ENCODE measurements at places on chromosomes 13 and 19.

- DNase-seq, result no peak
Measured at GRCh38 chr19:5676105-5676771, 4.1 kb downstream of the MICOS13 start.

GRCh38 chr13:101157261-101157660 is 259.0 kb downstream of the NALCN start:
- DNase-seq, result no peak

- DNase-seq, result no peak
Measured at GRCh38 chr13:103898481-103898880, 832.3 kb upstream of the SLC10A2 start.

DNA sequence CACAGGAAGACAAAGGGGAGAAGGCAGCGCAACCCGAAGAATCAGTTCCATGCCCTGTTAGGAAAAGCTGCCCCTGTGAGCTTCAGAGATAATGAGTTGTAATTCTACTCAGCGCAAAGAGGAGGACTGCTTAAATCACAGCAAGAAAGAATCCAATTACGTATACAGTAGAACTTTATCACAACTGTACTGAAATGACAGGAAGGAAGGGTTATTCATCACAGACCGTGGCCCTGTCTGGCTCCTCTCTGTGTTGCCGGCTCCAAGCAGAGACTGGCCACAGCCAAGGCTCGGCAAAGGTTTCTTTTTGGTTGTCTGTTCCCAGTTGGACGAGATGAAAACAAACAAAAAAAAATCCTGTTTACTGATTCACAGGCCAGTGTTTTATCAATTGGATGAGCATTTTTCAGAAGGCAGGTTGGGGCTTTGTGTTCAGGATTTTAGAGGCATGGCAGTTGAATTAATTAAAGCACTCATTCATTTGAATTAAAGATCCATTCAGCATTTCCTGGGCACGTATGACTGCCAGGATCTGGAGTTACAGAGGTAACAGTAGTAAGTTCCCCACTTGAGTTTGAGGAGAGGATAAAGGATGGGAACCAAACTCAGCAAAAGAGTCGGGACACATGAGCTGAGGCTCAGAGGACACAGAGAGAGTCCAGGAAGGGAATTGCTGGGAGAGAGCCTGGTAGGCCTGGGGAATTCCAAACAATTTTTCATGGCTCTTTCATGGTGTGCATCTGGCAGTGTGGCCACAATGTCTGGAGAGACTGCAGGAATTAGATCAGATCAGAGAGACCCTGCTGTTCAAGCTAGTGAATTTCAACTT is 341.0 kb downstream of the DNAJC15 start:
- no peak for DNase-seq

- DNase-seq, result no peak
Measured at GRCh38 chr19:7400815-7401214, 52.1 kb downstream of the ARHGEF18 start.

DNA sequence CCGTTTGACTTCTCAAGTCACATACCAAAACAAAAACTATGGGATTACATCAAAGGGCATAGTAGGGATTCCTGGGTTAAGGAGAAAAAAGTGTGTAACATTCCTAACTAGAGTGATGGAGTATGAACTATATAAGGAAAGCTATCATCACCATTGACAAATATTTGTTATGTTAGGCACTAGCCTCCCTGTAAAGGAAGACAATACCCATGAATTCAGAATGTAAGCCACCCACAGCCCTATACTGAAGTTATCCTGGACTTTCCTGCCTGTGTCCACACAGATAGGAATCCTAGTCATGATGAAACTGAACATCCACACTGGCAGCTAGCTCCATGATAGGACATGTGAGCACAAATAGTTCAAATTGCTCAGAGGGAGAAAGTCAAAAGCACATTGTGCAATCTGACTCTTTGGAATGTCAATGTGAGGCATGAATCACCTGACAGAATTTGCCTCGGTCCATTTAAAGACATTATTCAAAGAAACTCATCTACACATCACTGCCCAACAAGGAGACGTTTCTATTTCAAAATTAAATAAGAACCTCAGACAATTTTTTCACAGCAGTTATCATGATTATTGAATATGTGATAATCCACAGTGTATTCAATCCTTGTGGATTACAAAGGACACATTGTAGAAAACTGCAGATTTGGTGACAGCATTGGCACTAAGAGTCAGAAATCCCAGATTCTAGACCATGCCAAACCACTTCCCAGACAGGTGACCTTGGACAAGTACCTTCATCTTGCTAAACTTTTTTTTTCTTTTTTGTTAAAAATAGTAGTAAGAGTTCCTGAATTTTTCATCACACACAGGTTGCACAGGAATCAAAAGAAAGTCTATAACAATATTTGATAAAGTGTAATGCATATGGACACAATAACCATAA is 529.3 kb downstream of the IRS2 start:
- DNase-seq, result no peak

DNA sequence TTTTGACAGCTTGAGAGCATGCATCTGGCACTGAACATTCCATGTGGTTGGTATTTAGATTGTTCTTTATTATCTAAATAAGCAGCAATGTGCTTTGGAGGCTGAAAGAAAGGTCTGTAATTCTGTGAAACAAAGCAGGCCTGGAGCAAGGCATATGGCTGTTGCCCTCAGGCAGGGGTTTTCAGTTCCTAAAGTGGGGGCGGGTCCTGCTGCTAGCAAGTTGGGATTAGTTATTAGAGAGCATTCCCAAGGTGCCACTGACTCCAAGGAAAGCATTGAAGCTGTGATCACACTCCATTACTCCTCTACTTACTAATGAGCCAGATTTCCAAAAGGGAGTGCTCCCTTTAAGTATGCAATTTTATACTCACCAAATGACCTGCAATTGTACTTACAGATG is 432.2 kb downstream of the OLFM4 start:
- peak; percentile 96 for DNase-seq

- DNase-seq, result no peak
Measured at GRCh38 chr19:39301562-39301961, 5.4 kb downstream of the IFNL1 start.

- DNase-seq, result no peak
Measured at GRCh38 chr19:397321-397720, 11.6 kb downstream of the C2CD4C start.

GRCh38 chr13:68850160-68850559 is 1257.5 kb upstream of the ATXN8OS start:
- no peak for DNase-seq
